Stimulated activated CD4-positive, alpha-beta T cell treated with anti-CD3 and anti-CD28 coated beads, TNF-alpha, amount 100 ng/mL, for 1 hour (primary cell): ENCODE measurements at places on chromosomes 4 and X.
A peak's percentile ranks its signal among the peaks of the same experiment; 100 is the strongest.

- DNase-seq: no peak
Measured at GRCh38 chr4:6324999-6325787, 55.5 kb downstream of the WFS1 start.

DNA sequence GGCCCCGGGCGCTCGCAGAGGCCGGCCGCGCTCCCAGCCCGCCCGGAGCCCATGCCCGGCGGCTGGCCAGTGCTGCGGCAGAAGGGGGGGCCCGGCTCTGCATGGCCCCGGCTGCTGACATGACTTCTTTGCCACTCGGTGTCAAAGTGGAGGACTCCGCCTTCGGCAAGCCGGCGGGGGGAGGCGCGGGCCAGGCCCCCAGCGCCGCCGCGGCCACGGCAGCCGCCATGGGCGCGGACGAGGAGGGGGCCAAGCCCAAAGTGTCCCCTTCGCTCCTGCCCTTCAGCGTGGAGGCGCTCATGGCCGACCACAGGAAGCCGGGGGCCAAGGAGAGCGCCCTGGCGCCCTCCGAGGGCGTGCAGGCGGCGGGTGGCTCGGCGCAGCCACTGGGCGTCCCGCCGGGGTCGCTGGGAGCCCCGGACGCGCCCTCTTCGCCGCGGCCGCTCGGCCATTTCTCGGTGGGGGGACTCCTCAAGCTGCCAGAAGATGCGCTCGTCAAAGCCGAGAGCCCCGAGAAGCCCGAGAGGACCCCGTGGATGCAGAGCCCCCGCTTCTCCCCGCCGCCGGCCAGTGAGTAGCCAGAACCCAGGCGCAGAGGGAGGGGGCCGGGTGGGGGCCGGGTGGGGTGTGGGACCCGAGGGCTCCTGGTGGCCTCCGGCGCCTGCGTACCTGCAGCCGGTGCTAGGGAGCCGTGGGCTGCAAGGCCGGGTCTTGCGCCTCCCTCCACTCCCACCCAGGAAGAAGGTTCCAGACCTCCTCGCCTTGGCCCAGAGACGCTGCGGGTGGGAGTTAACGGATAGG is 534 bp downstream of the MSX1 start:
- no peak for DNase-seq

DNA sequence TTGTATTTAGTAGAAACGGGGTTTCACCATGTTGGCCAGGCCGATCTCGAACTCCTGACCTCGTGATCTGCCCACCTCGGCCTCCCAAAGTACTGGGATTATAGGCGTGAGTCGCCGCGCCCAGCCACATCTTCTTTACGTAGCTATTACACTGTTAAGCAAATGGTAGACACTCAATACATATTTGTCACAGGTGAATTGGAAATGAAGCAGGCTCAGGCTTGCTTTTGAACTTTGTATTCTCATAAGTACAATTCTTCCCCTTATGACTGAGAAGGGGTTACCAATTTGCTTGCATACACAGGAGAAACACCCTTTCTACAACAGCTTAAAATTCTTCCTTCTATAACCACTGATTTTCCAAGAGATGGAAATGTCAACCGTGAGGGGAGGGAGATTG is 787 bp upstream of the SRPX2 start:
- no peak for DNase-seq

GRCh38 chrX:101602077-101602476 is 15.7 kb downstream of the ARMCX6 start:
- no peak for DNase-seq

- DNase-seq: no peak
Measured at GRCh38 chr4:21768349-21769310, 179.9 kb downstream of the KCNIP4 start.

- DNase-seq: no peak
Measured at GRCh38 chr4:47374477-47374876, 89.0 kb downstream of the COMMD8 start.

DNA sequence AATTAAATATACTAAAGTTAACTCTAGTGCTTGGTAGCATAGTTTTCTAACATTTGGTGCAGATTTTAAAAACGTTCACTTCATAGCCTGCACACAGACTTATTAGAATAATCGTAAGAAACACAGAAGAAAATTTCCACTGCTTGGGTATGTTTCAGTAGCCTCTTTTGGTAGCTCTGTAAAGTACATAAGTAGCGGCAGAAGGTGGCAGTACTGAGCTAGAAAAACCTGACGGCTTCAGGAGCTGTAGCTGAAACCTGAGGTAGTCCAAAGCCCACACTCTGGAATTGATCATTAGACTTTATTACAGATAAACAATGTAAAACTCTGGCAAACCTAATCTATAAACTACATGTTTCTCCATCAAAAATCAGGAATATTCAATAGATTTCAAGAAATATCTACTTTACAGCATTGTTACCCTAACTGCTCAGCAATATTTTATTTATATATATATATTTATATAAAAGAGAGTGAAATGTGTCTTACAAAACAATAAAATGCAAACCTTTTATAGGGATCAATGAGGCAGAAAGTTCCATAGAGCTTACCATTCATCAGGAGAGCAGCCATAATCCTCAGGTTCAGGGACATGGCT is 88.2 kb downstream of the ATP8A1 start:
- peak; percentile 8 for DNase-seq

DNA sequence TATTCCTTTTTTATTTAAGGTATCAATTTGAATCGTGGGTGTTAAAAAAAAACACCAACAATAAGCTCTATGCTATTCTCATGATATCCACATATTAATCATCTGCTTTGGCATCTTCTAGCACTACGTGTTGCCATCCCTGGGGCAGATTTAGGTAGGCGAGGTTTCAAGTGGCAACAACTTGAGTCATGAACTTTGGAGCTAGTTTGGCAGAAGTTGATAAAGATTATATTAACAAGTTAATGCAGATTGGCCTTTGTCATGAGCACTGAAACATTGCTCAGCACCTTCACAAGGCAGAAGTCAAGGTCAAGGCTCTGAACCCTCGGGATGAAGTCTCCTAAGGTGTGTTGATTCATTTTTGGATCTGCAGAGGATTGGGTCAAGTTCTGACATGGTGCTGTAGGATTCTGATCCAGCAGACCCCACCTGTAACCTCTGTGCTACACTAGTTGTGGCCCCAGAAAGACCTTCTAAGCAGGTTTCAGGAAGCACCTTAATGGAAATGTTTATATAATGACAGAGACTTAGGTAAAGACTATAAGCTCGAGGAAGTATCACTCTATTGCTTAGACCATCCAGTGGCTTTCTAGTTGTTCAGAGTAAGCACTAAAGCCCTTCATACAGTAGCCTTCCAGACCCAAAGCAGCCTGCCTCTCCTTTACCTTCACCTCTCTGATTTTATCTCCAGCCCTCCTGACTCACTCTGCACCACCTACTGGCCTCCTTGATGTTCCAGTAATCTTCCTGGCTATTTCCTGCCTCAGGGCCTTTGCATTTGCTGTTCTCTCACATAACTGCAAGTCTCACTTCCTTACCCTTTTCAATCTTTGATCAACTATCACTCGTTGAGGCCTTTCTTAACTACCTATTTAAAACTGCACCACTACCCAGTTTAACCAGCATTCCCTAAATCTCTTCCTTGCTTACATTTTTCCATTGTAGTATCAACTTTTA is 117.0 kb upstream of the SLC4A4 start:
- no peak for DNase-seq

GRCh38 chr4:7007142-7007907 is 35.8 kb upstream of the TADA2B start:
- no peak for DNase-seq

DNA sequence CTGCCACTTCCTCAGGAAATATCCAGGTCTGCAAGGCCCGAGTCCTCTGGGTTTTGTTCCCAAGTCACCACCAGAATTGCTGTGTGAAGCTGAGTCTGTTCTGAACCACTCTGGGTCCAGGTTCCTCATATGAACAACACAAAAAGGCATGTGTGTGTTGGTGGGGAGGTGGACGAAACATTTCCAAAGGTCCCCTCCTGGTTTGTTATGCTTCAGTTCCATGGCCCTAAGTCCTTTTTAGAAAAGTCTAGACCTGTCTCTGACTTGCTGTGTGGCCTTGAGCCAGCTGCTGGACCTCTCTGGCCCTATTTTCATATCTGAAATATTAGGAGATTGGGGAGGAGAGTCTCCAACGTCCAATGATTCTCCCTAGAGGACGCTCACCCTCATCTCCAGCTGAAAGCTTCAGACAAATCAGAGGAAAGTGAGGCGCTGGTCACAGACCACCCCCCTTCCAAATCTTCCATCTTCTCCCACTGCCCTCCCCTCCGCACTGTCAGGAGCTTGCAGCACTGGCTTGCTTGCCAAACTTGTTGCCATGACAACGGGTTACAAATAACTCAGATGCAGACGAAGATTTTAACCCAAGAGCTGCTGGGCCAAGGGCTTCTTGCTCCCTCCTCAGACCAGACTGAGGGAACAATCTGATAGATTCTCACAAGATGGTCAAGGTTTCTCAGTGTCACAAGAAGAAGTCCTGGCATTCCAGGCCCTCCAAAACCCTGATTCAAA is 64.5 kb downstream of the SMC1A start:
- DNase-seq: no peak

GRCh38 chr4:2087170-2087569 is 28.0 kb downstream of the NAT8L start:
- no peak for DNase-seq

DNA sequence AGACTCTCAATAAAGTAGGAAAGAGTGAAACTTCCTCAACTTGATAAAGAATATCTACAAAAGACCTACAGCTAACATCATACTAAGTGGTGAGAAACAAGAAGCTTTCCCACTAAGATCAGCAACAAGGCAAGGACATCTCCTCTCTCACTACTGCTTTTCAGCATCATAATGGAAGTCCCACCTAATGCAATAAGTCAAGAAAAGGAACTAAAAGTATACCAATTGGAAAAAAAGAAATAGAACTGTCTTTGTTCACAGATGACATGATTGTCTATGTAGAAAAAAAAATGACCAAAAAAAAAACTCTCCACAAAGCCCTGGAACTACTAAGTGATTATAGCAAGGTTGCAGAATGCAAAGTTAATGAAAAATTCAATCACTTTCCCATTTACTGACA is 25.1 kb upstream of the SH3RF1 start:
- DNase-seq: no peak

DNA sequence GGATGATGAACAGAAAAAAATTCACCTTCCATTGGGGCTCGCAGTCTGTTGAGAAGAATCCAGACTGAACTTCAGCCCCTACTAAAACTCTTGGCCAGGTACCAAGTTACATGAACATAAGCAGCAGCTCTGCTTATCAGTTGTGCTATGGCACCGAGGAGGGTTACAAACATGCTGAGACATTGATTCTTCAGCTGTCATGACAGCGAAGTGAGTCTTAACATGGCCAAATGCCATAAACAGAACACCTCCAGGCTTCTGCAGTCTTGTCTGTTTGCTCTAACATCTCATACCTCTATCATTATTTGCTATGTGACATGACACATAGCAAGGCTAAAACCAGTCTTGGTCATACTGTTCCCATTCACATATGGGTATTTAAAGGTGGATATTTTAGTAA is 521.5 kb downstream of the GRID2 start:
- no peak for DNase-seq

DNA sequence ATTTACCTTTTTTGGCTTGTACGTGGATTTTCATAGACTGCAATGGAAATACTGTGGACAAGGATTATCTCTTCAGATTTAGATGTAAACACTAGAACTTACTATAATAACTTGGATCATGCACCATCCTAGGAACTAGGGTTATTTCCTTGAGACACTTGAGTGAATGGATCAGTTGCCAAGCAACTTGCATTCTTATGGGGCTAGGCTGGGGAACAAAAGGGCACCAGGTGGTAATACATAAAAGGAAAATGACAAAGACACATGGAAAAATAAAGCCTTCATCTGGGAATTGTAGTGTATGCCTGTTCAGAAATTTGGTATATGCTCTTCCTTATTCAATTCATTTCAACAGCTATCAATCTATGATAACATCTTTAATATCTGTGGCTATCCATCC is 247.1 kb downstream of the SPRY1 start:
- no peak for DNase-seq

DNA sequence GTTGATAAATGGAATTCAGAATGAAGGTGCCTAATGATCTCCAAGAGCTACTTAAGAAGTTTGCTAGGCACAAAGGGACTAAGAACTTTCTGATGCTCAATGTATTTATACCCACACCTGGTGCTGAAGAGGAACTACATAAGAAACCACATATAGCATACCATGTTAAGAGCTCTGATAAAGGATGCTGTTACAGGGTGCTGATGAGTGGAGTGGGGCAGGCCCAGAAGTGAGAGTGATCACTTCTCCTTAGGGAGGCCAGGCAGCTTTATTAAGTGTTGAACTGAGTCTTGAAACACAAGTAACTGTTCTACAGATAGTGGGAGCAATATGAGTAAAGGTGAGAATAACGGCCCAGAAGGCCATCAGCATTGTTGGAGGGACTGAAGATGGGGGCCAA is 68.3 kb upstream of the CHRDL1 start:
- DNase-seq: no peak

DNA sequence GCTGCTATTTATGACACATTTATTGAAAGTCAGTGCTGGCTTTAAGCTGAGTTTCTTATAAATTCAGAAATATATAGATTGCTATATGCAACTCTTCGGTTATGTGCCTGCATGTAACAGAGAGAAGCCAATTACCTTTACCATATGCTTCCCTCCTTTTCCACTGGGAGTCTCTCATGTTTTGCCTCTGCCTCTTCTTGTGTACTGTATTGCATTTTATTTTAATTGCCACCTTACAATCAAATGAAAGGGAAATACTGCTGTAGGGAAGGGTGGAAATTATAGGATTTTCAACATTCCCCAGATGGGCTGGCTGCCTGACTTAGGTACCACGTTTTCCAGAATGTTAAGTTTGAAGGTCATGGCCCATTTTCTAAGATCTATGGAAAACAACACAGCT is 655.4 kb upstream of the SLIT2 start:
- no peak for DNase-seq

- no peak for DNase-seq
Measured at GRCh38 chr4:138790706-138791340, 224.8 kb upstream of the NOCT start.

- DNase-seq: no peak
Measured at GRCh38 chr4:146004730-146005129, 66.1 kb upstream of the ZNF827 start.

GRCh38 chr4:185912779-185913178 is 100.8 kb upstream of the SORBS2 start:
- no peak for DNase-seq

DNA sequence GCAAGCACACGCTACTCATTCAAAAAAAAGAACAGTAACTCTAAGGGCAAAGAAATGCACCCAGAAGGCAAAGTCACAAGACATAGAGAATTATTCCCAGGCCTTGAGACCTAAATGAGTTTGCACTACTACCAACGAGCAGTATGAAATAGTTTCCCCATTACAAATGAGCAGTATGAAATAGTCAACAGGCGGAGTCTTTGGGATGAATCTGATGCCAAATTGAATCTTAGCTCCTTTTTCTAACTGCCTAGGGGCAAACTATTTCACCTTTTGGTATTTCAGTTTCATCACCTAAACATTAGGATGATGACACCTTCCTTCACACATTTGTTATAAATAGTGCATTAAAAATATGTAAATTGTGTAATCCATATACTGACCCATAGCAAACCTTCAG is 213.0 kb upstream of the FAT4 start:
- no peak for DNase-seq

GRCh38 chrX:39936886-39937770 is 160.6 kb downstream of the BCOR start:
- DNase-seq: no peak
